ENCODE measurements at places on chromosomes 4 and X.

GRCh38 chr4:160880180-160880579, 1283.6 kb downstream of the FSTL5 start:
- no peak for DNase-seq

GRCh38 chrX:24204331-24204730, 54.8 kb downstream of the ZFX start:
- DNase-seq: no peak

GRCh38 chrX:13658602-13659001, 5.7 kb downstream of the TCEANC start:
- DNase-seq: no peak

- no peak for DNase-seq
Measured at GRCh38 chrX:142873214-142873613, 152.5 kb upstream of the SPANXN4 start.

DNA sequence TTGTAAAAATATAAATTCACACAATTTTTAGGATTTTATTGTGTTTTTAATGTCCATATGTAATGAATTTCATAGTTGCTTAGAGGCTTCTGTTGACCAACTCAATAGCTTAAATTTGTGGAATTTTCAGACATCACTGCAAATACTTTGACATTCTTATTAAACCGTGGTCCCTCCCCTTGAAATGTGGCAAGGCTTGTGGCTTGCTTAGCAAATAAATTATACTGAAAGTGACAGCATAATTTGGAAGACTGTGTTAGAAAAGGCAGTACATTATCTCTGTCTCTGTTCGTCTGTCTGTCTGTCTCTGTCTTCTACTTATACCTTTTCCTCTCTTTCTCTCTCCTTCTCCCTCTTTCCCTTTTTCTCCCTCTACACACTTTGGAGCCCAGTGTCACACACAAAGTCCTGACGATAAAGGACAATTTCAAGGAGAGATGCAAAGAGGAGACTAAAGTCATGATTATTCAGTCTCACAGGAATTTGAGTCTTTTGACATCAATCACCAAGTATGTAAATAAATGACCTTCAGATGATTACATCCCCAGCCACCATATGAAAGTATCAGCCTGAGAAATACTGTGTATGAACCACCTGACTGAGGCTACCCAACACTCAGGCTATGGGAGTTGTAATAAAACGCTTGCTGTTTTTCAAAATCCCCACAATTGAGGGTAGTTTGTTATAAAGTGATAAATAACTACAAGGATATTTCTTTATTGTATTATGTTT, 21.0 kb upstream of the UGT2B7 start:
- no peak for DNase-seq

GRCh38 chrX:132171478-132171877, 43.7 kb upstream of the FRMD7 start:
- DNase-seq: no peak

DNA sequence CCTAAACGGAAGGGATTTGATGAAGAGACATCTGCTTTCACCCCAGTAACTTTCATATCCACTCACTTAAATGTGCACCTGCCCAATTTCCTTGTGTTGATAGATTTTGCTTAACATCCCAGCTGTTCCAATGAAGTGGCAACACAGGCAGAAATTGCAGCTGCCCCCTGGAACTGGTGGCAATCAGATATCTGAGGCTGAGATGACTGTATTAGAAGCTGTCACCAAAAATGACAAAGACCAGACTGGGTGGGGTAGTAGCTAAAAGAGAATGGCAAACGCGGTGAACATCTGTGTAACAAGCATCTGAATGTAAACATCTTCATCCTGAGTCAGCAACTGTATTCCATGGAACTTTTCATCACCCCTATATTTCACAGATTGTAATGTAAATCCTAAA, 17.1 kb downstream of the GABRA2 start:
- no peak for DNase-seq

GRCh38 chrX:52270453-52271116, 85.9 kb downstream of the MAGED4 start:
- no peak for DNase-seq

DNA sequence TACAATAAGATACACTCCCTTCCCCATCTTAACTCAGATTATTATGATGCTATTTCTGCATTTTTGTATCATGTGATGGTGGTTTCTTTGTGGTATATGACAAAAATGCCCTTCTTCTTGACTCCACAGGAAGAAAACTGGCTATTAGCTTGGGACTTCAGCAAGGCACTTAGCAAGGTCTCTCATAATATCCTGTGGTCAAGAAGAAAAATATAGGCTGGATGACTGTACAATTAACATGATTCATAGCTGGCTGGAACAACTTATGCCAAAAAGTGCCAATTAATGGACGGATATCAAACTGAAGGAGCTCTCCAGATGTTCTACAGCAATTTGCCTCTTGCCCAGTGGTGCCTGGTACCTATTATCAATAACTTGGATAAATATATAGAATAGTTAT, 2.3 kb upstream of the MID1IP1 start:
- DNase-seq: no peak

- DNase-seq: no peak
Measured at GRCh38 chr4:125760201-125760819, 445.6 kb downstream of the FAT4 start.

GRCh38 chr4:108762559-108763225, at the start of gene ETNPPL:
Gene ETNPPL (minus strand): TSS chr4:108763053. CDS start chr4:108762898, 155 bp downstream.
- DNase-seq: peak; percentile 51

GRCh38 chr4:54746218-54746617, 88.5 kb downstream of the KIT start:
- DNase-seq: no peak

DNA sequence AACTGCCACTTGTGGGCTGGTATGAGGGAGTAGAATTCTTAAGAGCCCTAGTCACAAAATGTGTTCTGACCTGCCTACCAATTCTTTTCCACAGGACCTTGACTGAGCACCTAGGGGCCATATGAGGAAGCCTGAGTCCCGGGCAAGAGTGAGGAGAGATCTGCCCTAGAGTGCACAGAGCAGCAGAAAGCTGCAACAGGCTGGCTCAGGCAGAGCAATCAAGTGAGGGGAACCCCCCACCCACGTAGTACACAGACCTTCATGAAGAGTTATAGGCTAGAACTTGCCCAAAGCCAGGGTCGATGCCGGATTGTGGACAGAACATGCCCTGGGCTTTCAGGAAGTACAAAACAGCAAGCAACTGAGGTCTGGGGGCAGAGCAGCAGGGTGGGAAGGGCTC, 117.0 kb downstream of the SPOCK3 start:
- DNase-seq: no peak

DNA sequence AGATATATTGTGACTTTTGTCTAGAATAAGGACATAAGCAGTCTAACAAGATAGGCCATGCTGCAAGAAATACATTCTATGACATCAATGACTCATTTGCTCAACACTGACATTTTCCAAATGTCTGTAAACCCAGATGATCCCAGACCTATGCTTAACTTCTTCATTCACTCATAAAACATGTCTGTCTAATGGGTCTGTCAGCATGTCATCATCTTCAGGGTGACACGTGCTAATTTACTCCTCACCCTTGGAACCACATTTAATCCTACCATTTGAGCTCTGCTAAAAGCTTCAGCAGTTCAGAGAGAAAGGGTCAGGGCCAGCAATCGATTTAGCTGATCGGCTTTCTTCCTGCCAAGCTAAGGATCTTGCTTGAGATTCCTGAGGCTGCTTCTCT, 109.4 kb upstream of the MAP3K15 start:
- no peak for DNase-seq

DNA sequence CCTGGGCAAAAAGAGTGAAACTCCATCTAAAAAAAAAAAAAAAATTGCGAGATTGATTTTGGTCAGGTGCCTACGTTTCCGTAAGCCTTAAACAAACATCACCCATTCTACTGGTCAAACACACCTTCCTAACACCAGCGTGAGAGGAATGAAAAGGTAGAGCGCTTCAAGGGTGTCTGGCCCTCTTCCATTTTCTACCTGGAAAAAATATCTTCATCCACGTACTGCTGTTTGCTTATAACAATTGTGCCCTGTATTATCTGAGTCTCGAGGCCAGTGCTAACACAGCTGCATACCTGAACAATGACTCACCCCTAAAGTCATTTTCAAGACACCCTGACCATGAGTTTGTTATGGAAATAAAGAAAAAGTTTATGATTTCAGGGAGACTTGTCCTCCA, 13.9 kb downstream of the TMSB4X start:
- DNase-seq: no peak

DNA sequence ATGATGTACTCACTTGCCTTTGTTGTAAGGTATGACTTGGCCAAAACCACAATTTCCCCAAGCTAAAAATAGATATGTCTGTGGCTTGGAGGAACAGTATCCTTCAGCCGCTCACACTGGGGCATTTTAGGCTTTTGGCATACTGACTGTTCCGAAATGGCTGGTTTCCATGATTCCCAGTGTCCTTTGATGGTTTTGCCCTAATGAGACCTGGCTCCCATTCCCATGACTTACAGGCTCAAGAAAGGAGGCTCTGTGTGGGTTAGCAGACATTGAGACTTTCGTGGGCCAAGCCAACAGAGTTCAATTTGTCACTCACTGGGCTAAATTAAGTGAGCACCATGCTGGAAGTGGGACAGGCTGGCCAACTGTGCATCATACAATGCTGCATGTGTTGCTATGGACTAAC, 150.6 kb downstream of the CEP135 start:
- DNase-seq: no peak

GRCh38 chrX:77945910-77946545, 23.4 kb downstream of the PGAM4 start:
- no peak for DNase-seq

DNA sequence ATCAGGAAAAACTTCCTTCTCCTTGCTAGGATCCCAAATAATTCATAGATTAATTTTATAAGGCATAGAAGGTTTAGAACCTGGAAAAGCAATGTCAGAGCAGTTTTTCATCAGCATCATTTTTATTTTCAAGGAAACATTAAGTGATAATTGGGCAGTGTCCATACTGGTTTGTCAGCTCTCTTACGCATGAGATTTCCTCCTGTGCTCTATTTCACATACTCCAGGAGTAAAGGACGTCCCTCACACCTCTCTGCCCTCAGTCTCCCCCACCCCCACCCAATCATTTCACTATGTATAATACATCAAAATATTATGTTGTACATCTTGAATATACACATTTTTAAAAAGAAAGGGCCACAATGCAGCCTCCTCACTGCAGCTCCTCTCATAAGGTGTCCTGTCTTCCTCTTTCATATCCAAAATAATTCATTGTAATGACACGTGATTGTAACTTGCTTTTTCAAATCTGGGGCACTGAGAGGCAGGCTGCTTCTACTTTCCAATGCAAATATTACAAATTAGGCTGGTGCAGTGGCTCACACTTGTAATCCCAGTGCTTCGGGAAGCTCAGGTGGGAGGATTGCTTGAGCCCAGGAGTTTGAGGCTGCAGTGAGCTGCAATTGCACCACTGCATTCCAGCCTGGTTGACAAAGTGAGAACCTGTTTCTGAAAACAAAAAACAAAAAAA, 34.4 kb downstream of the ARHGEF38 start:
- no peak for DNase-seq

GRCh38 chrX:46573892-46574773, 568 bp downstream of the CHST7 start:
- peak; percentile 10 for DNase-seq

GRCh38 chr4:125313497-125313896, 1.3 kb upstream of the FAT4 start:
- peak; percentile 57 for DNase-seq

GRCh38 chr4:53088152-53088551, 226.0 kb downstream of the RASL11B start:
- no peak for DNase-seq

- no peak for DNase-seq
Measured at GRCh38 chr4:140423106-140423505, 4.3 kb downstream of the CLGN start.

DNA sequence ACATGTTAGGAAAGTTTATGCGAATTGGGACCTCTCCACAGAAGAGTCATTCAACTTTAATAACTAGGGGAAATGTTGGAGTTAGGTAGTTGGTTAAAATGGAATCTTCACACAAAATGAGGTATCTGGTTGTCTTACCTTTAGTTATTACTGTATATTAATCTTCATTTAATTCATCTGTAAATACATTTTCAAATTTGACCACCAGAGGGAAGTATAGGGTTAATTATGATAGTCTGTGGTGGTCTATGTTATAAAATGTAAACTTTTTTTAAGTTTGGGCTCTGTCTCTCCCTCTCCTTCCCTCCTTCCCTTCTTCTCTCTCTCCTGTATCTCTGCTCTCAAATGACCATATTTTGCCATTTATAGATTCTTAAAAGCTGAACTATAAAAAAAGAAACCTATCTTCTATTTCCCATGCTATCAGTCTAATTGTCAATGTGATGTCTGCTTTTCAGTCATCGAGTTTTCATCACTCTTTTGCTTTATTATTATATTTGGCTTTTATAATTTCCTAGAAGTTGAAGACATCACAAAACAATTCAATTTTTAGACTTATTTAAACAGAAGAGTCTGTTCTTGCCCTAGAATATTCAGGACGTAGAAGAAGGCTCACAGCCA, 49.8 kb downstream of the TMEM144 start:
- no peak for DNase-seq

DNA sequence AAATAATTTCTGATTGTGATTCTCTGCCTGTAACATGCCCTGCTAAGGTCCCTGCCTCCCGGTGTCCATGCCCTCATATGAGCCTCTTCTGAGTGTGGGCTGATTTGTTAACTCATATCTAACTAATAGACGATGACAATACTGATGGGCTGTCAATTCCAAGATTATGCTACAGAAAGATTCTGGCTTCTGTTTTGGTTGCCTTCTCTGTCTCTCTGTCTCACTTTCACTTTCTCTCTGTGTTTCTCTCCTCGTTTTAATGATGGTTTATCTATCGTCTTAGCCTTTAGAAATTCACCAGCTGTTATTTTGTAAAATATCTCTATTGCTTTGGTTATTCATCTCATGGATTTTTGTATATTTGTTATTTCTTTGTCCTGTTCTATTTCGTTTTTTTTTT, 312.5 kb upstream of the ANXA10 start:
- no peak for DNase-seq

DNA sequence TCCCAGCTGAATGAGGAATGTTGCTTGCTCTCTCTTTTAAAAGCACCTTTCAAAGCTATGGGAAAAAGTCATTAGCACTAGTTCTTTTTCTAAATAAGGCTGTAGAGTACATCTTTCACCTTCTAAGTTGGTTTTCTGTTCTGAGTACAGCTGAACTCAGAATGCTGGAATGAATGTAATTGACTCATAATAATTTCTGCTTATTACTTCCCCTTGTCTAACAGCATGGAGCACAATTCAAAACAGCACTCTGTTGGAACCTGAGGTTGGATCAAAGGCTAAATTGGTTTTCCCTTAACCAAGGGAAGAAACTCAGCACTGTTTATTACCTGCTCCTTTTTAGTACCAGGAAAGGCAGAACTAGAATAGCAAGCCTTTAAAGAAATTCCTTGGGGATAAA, 33.5 kb upstream of the CYP2U1 start:
- DNase-seq: no peak

DNA sequence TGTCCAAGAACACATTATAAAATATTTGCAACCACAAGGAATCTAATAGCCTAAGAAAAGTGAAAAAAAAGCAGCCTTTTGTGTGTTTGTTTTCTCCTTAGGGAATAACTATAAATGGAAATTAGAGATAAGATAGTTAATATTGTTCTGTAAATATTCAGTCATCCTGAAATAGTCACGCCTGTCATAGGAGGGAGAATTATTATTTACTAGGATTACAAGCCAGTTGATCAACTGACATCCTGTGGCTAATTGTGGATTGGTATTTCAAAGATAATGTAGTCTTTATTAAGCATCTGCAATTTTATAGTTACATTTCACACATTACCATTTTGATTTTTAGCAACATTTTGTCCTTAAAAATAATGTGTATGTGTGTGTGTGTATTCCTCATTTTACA, 118.6 kb downstream of the CCSER1 start:
- DNase-seq: no peak

GRCh38 chr4:120830204-120830603, 92.3 kb downstream of the PRDM5 start:
- no peak for DNase-seq

- DNase-seq: peak; percentile 39
Measured at GRCh38 chrX:139202742-139203420, 327.7 kb upstream of the F9 start.
